ENCODE measurements at places on chromosomes 6 and 20. TPM values are rescaled to one million over a fixed set of nuclear protein-coding genes. Genes with fewer than 3 reads are reported as not detected.

PI16 gene
- total RNA-seq, result under 0.01 TPM

DNA sequence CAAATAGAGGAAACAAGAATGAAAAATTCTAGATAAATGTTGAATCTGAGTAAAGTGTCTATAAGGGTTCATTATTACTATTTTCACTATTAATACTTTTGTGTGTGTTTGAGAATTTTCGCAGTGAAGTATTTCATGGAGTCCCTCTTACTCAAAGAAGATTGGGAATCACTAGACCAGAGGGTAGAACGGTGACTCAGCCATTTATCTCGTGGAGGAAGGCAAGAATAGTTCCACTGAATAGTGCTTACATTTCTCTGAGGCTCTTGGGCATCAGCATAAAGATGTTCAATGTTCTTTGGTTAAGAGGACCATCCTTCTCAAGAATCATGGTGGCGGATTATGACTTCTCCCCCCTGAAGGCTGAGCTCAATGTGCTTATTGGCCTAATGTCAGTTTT lies 376.7 kb upstream of the ARID1B start:
- H3K4me1 ChIP-seq, result no peaks in the 10 kb centered on the region
- no peak overlapping the region for H3K27ac ChIP-seq
- peaks cover 17% of the 10 kb centered on the region for H3K27me3 ChIP-seq

GRCh38 chr6:101397199-101397598 lies 3.7 kb downstream of the GRIK2 start:
- no peaks in the 10 kb centered on the region for H3K27me3 ChIP-seq
- H3K4me1 ChIP-seq, result 0 out of 2 replicates have a peak, but pooled peaks cover 3% of the 10 kb centered on the region
- H3K4me3 ChIP-seq, result no peak overlapping the region
- DNase-seq, result peak; percentile 70
- H3K36me3 ChIP-seq, result no peaks in the 10 kb centered on the region
- H3K27ac ChIP-seq, result no peak overlapping the region

GRCh38 chr6:8743170-8743745 lies 307.9 kb upstream of the SLC35B3 start:
- H3K27ac ChIP-seq, result no peak overlapping the region
- H3K4me1 ChIP-seq, result no peaks in the 10 kb centered on the region
- no peak for DNase-seq
- no peaks in the 10 kb centered on the region for H3K36me3 ChIP-seq

CPNE1 gene
- 141 TPM for total RNA-seq

All from IMR-90 (cell line).